ENCODE measurements at places on chromosomes 3 and 15.

- no peak for DNase-seq
Measured at GRCh38 chr3:82891028-82891427, 1129.6 kb upstream of the GBE1 start.

GRCh38 chr3:45691842-45692241, 2.6 kb downstream of the SACM1L start:
- no peak for DNase-seq

DNA sequence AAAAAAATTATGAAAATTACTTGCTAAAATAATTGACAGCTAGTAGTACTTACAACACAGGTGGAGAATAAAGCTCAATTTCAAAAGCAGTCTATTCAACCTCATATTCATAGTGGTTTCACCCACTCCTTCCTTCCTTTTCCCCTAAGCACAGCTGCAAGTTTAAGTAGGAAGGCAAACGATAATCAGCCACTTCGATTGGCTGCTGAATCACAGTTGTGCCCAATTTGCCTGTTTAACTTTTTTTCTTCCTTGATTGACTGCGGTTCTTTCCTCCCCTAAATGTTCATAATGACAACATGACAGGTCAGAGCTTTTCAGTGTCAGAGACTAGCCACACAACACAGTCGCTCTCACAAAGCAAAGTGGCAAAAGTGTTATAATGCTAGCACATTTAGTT, 468.0 kb upstream of the GBE1 start:
- DNase-seq, result no peak

- DNase-seq, result no peak
Measured at GRCh38 chr15:63091679-63092446, 29.8 kb upstream of the LACTB start.

DNA sequence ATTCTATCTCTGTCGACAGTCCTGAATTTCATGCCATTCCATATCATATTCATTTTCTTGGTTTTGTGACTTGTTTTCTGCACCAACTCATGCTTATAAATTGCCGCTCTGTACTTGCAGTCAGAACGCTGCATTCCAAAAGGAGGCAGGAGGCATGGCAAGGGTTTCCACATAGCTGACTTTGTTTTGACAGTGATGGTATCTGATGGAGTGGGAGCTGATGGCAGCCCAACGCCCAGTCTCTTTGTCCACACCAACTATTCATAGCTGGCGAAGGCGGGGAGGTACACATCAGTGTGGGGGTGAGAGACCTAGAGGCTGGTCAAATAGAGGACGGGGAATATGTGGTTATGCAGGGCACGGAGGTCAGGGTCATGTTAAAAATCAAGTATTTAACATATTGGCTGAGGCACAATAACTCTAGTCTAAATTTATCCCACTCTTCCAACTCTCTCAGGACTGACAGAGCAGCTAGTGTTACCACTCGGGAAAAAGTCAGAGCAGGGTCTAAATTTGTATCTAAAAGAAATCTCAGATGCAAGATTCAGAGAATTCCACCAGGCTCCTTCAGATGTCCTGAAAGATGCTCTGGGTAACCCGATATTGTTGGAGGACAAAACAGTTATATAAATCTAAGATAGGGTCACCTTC, 67.8 kb upstream of the ATP13A3 start:
- no peak for DNase-seq

GRCh38 chr3:18077128-18077840, 334.9 kb upstream of the TBC1D5 start:
- no peak for DNase-seq

DNA sequence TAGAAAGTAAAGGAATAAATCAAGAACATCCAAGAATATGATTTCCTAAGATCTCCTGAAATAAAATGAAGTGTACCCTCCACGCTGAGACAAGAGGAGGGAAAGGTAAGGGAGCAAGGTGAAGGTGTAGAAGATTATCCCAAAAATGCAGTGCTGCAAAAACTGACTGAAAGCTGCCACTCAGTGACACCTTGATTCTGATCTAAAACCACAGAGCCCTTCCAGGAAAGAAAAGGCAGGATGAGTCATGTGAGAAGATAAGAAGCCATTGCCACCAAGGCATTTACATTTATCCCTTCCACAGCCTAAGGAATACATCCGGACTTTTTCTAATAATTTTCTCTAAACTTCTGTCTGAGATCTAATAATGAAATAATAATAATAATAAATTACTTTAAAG, 49.9 kb downstream of the IGSF11 start:
- DNase-seq, result no peak

DNA sequence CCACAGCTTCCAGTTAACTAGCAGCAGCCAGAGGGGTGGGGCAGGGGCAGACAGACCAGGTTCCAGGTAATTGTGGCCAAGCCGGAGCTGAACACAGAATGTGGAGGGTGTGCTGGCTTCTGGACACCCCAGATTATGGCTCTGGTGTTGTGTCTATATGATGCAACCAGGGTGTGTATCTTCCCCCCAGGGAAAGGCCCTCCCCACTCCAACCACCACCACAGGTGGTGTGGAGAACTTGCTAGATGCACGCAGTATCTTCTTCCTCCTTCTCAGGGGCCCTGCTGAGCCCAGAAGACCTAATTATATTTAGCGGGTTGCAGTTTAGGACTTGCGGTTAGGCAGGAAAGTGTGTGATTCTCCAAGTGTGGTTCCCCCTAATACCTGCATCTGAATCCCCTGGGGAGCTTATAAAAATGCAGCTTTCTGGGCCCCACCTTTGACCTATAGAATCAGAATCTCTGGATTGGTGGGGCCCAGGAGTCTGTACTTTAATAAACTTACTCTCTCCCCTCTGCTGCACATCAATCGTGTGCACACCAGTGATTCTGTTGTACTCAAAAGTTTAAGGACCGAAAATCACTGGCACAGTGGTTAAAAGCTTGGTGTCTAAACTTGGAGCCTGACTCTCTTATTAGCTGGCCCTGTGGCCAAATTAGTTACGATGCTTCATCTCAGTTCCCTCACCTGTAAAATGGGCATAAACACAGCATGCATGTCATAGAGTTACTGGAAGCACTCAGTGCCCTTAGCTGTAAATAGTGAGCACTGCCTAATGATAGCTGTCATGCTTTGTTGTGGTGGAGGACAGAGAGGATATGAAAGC, 379.1 kb upstream of the PROK2 start:
- no peak for DNase-seq

GRCh38 chr3:119697394-119697793, 5.4 kb upstream of the CFAP91 start:
- no peak for DNase-seq

DNA sequence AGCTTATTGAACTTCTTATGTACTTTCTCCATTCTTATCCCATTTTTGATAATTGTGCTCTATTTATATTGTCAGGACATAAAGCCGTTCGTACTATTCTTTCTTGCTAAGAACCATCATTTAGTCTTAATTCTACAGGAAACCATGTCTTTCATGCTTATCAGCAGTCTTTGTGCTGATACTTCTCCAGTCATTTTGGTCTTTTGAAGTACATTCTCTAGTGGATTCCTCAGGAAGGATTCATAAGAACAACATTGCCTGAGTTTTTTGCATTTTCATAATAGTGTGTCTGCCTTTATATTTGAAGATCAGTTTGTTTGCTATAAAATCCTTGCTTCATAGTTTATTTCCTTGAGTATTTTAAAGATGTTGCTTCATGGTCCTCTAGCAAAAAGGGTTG, 126.6 kb upstream of the NEO1 start:
- no peak for DNase-seq

DNA sequence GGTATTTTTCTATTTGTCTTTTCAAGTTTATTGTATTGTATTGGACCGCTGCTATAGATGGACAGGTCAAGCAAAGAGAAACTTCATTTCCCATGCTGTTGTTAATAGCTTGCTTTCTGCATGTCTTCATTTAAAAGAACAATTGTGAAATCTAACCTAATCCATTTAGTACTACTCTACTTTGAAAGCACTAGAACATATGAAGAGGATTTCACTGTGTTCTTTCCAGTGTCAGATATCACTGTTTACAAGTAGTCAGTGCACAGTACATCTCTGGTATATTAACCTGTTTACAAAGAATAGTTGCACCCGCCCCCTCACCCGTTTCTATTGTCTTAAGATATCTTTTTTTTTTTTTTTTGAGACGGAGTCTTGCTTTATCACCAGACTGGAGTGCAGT, 21.8 kb upstream of the EDEM1 start:
- no peak for DNase-seq

DNA sequence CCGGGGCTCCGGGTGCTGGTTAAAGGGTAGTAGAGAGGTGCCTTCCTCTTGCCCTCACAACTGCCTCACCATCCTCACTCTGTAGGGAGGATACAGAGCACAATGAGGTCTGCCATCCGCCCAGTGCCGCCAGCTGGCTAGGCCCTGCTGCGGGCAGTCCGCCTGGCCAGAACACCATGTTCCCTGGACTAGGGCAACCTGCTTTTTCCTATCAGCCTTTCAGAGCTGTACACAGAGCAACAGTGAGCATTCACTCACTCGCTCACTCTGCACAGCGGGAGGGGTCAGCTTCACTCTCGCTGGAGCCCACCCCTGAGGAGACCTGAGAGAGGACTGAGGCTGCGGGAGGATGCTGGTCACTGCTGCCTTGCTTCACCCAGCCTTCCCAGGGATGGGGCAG, 218.7 kb upstream of the CHRNA7 start:
- DNase-seq, result no peak

DNA sequence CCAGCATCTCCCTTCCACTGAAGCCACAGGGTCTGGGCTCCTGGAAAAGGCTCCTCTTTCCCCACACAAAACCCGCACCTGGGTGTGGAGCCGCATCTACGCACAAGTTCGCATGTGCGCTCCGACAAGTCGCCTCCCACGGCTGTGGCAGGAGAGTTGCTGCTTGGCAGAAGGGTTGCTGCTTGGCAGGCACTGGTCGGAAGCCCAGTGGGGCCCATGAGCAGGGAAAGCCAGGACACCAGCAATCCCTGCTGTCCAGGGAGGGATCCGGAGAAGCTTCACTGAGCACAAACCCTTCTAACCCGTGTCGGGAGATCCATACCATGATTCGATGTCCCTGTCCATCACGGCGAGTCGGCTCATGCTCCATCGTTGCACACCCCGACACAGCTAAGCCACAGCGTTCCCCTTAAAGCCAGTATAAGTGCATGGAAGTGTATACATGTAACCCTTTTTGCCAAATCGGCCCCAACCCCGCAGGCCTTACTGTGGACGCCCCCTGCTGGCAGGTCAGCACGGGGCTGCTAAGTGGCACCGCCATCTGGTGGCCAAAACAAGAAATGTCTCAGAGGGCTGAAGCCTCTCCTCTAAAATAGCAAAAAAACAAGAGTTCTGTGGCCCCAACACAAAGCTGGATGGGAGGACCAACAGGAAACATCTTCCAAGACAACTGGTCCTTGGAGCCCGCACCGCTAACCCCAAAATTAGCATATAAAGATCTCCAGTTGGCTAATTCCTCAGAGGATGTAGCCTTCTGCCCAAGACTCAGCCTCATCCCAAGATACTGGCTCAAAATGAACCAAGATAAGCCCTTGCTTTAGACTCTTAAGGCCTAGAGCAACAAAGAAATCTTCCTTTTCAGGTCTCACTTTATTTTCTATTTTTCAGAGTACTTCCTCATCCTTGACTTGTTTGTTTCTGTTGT, 8.3 kb downstream of the ANKRD63 start:
- peak; percentile 91 for DNase-seq

All from CD4-positive, alpha-beta T cell treated with Interleukin-6 for 4 hours (primary cell).